ENCODE measurements at places on chromosomes 2 and 18. TPM values are rescaled to one million over a fixed set of nuclear protein-coding genes. Genes with fewer than 3 reads are reported as not detected.

Gene CCDC74B
- 1.1 TPM for total RNA-seq

Gene IFIH1
- 15.8 TPM for total RNA-seq

Gene EFR3B
- total RNA-seq: 0.25 TPM

Gene PPM1B
- 40.2 TPM for total RNA-seq

Gene TNFAIP6
- total RNA-seq: not detected

Gene OSBPL6
- 2.7 TPM for total RNA-seq

Gene LCT
- total RNA-seq: 0.25 TPM

Gene CRYGC
- not detected for total RNA-seq

Gene TCF23
- not detected for total RNA-seq

Gene DNMT3A
- total RNA-seq: 87.6 TPM

Gene C2orf72
- total RNA-seq: 0.34 TPM

Gene NCOA1
- total RNA-seq: 28.6 TPM

Gene USP40
- 14.5 TPM for total RNA-seq

Gene POTEF
- total RNA-seq: not detected
